Activated CD4-positive, alpha-beta T cell treated with anti-CD3 and anti-CD28 coated beads for 24 hours (primary cell): ENCODE measurements at places on chromosomes 2 and 18.

- DNase-seq, result no peak
Observed at GRCh38 chr2:237125967-237126366, 40.3 kb downstream of the COPS8 start.

GRCh38 chr2:121194626-121195025 is 90.4 kb downstream of the TFCP2L1 start:
- DNase-seq, result no peak

DNA sequence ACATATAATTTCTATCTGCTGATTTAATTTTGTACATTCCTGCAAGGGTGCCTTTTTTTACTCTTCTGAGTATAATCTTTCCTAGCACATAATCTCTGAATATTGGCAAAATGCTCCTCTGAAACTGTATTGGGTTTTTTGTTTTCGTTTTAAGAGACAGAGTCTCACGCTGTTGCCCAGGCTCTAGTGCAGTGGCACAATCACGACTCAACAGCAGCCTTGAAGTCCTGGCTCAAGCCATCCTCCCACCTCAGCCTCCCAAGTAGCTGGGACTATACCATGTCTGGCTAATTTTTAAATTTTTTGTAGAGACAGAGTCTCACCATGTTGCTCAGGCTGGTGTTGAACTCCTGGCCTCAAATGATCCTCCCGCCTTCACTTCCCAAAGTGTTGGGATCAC is 104.9 kb downstream of the SPTBN1 start:
- DNase-seq, result no peak

DNA sequence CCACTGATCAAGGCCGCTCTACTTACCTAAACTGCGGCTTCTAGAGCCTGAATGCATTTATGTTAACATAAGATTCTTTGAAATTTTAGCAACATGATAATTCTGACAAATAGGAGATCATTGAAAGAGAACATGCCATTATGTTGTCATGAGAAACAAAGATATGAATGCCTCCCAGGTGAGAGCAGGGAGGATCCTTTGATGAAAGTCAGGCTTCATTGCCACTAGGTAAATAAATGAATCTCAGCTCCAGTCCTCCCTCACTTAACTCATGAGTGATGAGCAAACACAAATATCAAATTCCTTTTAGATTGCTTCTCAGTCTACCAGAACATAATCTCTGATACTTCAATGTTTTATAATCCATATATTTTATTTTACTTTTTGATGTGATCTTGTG is 463.2 kb upstream of the CDH7 start:
- no peak for DNase-seq

- no peak for DNase-seq
Observed at GRCh38 chr2:224847961-224848850, 132.0 kb upstream of the CCDC195 start.

DNA sequence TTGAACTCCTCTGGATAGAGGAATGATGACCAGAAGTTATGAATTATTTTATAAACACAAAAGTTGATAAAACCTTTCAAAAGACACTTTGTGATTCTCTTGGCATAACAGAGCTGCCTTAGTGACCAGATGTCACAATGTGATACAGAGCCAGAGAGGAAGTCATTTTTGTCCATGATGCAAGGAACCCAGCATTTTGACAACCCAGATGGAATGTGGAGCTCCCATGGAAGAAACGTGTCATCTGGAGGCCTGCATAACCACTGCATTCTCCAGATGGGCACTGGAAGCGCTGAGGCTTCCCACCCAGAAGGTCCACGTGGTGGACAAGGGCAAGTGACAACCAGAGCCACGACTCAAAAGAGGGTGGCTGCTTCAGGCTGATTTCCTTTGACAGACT is 30.1 kb downstream of the HRH4 start:
- no peak for DNase-seq
